ENCODE measurements at places on chromosomes 12 and 14.

GRCh38 chr12:132615579-132616038 is 3.0 kb upstream of the P2RX2 start:
- DNase-seq, result no peak

- DNase-seq, result no peak
These were observed 115.4 kb upstream of the SCAF11 start for GRCh38 chr12:46105735-46106134.

DNA sequence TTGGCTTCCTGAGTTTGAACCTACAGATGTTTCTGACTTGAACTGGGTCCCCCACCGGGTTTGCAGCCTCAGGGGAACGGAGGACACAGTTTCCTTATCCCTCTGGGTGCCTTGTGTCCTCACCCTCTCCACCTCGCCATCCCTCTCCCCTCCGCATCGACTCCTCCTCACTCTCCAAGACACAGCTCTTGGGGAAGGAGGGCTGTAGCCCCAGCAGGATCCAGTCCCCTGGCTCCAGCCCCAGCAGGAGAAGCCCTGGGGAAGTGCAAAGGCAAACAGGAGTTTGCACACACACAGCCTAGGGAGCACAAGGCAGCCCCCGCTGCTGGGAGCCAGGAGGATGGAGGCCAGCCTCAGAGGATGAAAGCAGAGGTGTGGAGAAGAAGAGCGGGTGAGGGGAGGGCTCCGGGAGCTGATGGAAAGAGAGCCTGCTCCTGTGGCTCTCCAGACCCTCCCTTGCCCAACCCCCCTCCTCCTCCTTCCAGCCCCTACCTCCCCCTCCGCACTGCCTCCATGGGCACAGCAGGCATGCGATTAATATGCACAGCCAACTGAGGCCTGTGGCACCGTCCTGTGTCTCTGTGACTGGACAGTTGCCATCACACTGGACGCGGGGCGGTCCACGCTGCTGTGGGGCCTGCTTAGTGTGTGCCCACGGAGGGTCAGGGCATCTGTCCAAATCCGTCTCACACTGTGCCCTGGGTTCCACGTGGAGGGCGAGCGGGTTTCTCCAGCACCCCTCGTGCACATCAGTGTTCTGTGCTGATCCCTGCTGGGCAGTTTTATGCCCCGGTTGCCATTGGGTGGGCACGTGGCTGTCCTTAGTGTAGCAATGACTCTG is 193.7 kb upstream of the DIO3 start:
- DNase-seq, result no peak

- no peak for DNase-seq
These were observed 343.3 kb downstream of the MDGA2 start for GRCh38 chr14:47332106-47332505.

DNA sequence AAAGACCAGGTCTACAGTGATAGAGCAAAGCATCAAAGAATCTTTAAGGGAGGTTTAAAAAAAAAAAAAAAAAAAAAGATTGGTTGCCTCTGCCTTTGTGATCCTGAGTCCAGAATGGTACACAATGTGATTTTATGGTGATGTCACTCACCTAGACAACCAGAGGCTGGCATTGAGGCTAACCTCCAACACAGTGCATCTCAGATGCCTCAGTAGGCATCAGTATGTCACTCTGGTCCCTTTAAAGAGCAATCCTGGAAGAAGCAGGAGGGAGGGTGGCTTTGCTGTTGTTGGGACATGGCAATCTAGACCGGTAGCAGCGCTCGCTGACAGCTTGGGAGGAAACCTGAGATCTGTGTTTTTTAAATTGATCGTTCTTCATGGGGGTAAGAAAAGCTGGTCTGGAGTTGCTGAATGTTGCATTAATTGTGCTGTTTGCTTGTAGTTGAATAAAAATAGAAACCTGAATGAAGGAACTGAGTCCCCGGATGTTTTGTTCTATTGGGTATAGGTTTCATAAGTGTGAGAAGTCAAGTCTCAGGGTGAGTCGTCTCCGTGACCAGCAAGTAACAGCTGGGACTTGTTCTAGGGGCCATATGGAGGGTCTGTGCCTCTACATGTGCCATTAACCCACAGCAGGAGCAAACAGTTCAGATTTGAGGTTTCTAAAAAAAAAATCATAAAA is 9.3 kb downstream of the PEBP1 start:
- no peak for DNase-seq

- no peak for DNase-seq
These were observed 28.8 kb downstream of the DIO3 start for GRCh38 chr14:101590062-101590461.

- DNase-seq, result no peak
These were observed 139.3 kb downstream of the PTPN11 start for GRCh38 chr12:112557951-112558630.

DNA sequence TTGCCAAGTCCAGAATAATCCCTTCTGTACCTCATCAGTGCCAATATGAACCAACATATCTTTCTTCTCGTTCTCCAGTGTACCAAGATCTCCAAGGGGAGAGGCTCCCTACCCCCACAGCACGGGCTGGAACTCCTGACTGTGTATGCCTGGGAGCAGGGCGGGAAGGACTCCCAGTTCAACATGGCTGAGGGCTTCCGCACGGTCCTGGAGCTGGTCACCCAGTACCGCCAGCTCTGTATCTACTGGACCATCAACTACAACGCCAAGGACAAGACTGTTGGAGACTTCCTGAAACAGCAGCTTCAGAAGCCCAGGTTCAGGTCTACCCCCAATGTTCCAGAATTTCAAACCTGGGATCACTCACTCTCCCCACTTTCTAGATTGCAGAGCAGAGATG is 10.5 kb upstream of the OAS2 start:
- no peak for DNase-seq

- DNase-seq, result no peak
These were observed 168.5 kb upstream of the BMP4 start for GRCh38 chr14:54125109-54125508.

DNA sequence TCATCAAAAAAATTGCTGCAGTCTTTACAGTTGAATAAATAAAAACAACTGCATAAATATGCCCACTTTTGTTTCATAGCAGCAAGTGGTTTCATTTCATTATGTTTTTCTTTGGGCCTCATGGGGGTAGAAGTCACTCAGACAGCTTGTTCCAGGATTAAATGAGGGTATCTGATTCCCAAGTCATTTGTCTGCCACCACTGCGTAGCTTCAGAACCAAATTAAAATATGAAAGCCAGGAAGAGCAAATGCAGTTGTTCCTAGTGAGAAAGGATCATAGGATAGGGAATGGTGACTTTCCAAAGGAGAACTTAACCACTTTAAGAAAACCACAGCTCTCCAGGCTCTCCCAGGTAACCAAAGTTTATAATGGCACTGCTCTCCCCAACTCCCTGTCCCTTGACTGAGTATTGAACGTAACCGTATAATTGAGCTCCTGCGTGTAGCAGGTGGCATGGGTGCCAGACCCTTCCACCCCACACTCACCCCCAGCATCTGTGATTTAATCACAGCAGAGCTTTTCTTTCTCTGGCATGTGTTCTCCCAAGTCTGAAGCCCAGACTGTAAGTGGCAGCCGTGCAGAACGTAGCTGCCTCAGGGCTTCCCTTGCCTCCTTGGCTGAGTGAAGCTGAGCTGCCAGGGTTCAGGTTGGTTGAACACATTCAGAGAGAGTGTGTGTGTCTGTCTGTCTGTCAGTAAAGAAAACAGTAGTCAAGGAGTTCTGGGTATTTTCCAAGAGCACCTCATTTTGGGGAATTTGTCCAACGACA is 11.3 kb upstream of the KCNH3 start:
- DNase-seq, result no peak

DNA sequence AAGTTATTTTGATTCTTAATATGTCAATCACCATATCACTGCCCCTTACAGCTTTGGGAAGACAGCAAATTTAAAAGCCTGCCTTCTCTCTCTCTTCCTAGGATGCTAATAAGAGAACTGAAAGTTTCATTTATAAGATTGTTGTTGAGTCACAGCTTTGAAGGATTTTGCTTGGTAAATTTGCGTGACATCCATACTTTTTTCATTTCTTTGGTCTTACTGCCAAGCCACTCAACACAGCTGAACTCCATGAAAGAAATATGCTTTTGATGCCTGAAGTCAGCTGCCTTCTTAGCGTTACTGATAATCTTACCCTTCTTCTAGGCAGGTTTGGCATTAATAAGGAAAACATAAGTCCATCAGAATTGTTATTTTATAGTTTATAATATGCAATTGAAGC is 155.0 kb downstream of the CRADD start:
- no peak for DNase-seq
